ENCODE measurements at places on chromosomes 3 and 15. TPM values are rescaled to one million over a fixed set of nuclear protein-coding genes. Genes with fewer than 3 reads are reported as not detected.

Gene GP9
- not detected for total RNA-seq

DNA sequence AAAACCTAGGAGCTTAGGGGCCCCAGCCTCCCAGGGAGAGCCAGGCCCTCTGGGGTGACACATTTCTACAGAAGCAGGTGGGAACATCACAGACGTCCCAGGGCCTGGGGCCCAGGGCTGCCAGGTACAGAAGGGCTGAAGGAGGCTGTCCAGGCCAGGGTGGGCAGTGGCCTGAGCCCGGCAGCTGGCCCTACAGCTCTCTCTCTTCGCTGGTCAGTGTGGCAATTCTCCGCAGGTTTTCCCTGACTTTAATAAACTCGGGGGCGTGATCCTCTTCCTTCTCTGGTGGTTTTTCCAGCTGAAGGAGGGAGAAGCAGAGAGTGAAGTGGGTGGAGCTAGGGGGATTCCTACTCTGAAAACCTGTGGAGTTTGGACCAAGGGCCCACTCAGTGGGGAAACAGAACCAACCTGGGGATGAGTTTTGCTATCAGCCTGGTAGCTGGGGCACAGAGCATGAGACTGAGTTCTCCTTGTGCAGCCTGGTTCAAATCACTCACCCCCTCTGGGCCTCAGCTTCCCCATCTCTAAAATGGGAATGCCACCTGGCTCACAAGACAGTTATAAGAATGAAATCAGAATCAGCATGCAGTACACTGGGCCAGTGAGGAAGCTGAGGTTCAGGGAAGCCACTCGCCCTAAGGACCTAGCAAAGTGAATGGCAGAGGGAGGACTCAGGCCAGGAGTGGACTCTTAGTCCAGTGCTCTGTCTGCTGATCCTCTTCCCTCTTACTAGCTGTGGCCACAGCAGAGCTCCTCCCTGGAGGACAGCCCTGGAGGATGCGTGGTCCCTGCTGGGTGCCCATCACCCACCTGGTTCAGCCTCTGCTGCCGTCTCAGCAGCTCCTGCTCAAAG lies 10.6 kb downstream of the FAM107A start:
- peak; percentile 82 for DNase-seq

DNA sequence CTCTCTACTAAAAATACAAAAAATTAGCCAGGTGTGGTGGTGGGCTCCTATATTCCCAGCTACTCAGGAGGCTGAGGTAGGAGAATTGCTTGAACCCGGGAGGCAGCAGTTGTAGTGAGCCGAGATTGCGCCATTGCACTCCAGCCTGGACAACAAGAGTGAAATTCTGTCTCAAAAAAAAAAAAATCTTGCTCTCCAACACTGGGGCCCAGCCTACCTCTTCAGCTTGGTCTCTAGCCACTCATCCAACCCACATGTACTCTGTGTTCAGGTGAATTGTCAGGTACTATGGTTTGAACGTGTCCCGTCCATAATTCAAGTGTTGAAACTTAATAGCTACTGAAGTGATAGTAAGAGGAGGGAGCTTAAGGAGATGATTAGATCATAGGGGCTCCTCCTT lies 22.4 kb upstream of the RAB7A start:
- DNase-seq, result no peak

DNA sequence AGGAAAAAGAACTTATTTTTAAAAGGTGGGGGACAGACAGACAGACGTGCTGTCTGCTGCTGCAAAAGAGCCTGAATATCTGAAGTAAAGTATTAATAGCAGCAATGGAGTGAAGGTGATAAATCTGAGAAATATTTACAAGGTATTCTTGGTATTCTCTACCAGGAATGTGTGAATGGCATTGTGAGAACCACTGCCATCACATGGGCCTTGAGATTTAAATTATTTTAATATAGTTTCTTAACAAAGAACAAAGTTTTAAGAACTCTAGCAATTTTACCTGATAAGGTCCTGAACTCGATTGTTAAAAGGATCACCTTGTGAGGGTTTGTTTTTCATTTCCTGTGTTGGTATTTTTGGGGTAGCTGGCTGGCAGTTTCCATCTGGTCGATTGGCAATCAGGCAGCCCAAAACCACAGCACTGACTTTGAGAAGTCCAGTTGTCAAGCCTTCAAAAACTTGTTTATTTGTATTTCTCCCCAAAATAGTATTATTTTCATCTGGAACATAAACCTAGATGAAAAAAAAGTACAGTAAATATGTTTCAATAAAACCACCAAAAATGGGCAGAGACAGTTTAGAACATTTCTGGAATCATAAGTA lies 97.3 kb downstream of the ISL2 start:
- no peak for DNase-seq

Gene DUT
- total RNA-seq, result 53.9 TPM

DNA sequence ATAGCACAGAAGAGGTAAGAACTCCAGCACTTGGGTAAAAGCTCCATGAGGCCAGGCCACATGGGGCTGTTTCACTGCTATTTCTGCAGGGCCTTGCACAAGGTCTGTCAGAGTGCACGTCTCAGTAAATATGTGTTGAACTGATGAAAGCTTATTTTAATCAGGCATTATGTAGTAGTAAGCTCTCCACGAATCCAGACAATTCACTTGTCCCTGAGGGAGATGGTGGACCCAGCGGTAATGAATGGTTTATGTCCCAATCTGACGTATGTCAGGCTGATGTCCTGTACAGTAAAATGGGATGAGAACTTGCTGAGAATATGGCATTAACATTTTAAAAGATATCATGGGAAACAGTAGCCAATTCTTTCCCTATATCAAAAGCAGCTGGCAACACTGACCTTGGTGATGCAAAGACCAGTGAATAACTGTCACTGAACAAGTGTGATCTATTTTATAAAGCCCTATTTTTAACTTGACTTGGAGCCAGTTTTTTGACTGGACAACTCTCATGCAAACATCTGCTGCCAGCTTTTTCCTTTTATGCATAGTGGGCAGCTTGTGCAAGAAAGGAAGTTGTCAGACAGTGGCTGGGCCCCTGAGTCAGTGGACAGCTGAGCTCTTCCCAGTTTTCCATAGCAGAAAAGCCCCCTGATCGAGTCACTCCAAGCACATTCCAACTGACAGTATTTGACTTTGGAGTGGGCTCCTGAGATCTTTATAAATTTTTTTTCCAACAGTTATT lies 519.8 kb upstream of the MDFIC2 start:
- no peak for DNase-seq

DNA sequence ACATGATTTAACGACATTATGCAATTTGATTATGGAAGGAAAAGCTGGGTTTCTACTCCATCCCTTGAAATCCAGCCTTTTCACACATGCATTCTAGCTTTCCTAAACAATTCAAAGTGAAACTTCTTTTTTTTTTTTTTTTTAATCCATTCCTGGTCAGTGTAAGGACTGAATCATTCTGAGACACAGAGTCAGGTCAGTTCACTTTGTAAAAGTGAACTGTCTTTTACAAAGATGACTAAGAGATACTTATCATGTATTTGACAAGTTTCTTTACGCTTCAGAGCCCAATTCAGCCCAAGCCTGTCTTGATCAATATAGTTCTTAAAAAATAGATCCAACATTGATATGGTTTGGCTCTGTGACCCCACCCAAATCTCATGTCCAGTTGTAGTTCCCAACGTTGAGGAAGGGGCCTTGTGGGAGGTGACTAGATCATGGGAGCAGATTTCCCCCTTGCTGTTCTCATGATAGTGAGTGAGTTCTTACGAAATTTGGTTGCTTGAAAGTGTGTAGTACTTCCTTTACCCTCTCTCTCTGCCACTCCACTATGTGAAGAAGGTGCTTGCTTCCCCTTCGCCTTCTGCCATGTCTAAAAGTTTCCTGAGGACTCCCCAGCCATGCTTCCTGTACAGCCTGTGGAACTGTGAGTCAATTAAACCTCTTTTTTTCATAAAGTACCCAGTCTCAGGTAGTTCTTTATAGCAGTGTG lies 345.6 kb upstream of the THBS1 start:
- DNase-seq, result no peak

GRCh38 chr3:115772951-115773350 lies 149.6 kb downstream of the GAP43 start:
- no peak for DNase-seq

GRCh38 chr3:48222616-48223513 lies at the start of gene CAMP:
TSS of gene CAMP (plus strand) at chr3:48223495. CDS start at chr3:48223512, 17 bp downstream.
- peak; percentile 92 for DNase-seq

GRCh38 chr3:24363242-24363641 lies 131.4 kb downstream of the THRB start:
- no peak for DNase-seq
